ENCODE measurements at places on chromosomes 1 and 21.

GRCh38 chr1:214670098-214670497 is 67.1 kb downstream of the CENPF start:
- no peak for DNase-seq

GRCh38 chr1:64906447-64906846 is 59.9 kb downstream of the JAK1 start:
- no peak for DNase-seq

- peak; percentile 84 for DNase-seq
These were observed 4.2 kb downstream of the TFAP2E start for GRCh38 chr1:35577071-35577998.

GRCh38 chr1:18340158-18340764 is 140.5 kb upstream of the KLHDC7A start:
- DNase-seq, result no peak

DNA sequence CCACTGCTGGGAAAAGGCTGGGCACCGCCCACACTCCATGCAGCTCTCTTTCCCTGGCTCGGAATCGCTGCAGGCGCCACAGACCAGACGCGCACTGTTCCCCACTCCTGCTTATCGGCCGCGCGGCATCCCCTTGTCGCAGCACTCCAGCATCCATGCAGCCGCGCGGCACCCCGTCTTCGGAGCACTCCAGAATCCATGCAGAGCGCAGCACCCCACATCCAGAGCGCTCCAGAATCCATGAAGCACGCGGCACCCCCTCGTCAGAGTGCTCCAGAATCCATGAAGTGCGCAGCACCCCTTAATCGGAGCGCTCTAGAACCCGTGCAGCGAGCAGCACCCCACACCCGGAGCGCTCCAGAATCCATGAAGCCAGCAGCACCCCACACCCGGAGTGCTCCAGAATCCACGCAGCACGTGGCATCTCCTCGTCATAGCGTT is 9.5 kb downstream of the TFF3 start:
- DNase-seq, result no peak

- peak; percentile 68 for DNase-seq
These were observed 226.5 kb downstream of the SDCCAG8 start for GRCh38 chr1:243482141-243483022.

DNA sequence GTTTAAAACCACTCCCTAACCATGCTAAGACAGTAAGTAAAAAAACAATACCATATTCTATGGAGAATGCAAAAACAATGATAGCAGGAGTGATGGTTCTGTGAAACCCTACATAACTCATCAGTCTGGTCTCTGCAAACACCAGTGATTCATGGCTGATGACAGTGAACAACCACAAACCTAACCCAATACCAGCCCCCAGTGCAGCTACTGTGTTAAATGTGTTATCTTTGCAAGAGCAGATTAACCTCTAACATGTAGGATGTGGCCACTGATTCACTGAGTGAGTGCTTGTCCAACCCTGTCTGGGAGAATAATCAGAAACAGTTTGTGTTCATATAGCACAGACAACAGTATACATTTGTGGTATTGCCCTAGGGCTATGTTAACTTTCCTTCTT is 100.2 kb upstream of the COG2 start:
- DNase-seq, result no peak

DNA sequence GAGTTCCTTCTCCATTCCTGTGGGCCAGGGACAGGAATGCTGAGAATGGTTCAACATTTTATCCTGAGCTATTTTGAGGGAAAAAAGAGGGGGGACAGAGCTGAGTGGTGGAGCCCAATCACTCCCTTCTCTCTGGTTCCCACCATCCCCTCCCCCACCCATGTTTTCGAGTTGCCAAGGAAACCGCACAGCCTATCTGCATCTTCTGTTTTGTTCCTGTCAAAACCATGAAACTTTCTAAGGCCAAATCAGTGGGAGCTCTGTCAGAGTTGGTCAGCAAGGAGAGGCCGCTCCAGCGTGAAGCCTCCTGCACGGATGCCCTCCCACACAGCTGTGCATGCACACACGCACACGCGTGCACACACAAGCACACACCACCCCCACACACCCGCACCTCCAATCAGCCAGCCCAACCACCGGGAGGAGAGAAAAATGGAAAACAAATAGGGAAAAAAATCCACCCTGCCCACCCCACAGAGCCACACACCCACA is 54.5 kb upstream of the ATP2B4 start:
- peak; percentile 85 for DNase-seq

DNA sequence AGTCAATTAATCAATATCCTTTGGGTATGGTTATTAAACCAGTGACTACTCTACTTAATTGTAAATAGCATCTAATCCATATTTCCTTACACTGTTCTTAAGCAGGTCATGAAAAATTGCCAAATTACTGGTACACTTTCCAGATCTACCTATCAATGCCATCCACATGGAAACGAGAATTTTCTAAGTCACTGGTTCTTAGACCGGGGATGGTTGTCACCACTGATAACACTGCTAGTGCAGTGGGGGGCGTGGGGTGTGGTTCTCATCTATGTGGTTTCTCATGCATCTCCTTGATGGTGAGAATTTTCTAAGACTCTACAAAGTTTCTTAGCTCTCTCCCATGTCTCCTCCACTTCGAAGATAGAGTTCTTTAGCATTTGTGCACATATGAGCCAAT is 63.7 kb upstream of the COG2 start:
- DNase-seq, result no peak

DNA sequence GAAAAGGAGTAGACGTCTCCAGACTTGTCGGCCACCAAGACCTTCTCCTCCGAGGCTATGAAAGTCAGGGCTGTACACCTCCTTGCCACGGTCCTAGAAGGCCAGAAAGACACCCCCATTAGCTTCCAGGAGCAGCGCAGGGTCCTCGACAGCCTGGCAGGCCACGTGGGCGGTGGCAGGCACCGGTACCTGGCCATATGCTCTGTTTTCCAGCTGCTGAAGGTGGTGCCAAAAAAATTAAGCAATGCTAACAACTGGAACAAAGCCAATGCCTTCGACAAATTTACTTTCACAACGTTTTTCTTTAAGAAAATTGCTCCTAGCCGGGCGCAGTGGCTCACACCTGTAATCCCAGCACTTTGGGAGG is 15.9 kb downstream of the WDR4 start:
- DNase-seq, result no peak

- peak; percentile 95 for DNase-seq
These were observed 60.3 kb downstream of the STUM start for GRCh38 chr1:226608699-226609505.

DNA sequence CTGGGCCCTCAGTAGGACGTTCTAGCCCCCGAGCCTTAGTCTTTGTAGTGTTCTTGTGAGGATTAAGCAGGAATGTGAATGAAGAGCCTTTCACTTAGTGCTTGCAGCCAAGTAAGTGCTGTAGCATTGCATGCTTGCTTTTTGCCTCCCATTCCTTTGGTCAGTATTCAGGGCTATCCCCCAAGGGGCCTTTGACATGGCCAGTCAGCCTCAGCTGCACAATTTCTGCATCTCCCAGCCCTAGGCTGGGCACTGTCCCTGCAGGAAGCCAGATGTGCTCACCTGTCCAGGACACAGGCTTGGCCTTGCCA is 30.5 kb downstream of the SOX13 start:
- no peak for DNase-seq

DNA sequence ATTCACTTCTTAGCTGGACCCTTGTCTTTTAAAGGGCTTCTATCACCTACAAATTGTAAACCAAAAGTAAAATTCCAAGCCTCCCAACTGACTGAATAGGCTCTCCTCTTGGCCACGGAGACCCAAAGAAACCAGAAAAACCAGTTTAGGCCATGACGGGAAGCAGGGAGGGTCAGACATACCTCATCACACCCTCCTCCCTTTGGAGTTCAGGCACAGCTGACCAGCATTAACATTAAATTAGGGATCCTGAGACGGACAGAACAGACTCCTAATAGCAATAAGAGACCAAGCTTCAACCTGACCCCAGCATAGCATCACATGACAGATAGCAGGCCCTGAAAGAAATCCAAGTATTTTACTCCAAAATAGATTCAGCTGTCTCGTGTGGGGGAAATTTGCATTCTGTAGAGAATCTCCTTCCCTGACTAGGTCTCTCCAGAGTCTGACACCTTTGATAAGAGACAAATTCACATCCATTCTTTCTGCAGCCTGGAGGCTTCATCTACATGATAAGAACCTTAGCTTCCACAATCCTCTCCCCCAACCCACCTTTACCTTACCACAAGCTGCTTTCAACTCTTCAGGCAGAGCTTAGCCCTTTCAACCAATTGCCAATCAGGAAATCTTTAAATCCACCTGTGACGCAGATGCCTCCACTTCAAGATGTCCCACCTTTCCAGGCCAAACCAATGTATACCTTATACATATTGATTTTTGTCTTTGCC is 177.1 kb upstream of the RAB4A start:
- peak; percentile 64 for DNase-seq

- no peak for DNase-seq
These were observed 10.4 kb downstream of the TFF2 start for GRCh38 chr21:42340187-42341050.

DNA sequence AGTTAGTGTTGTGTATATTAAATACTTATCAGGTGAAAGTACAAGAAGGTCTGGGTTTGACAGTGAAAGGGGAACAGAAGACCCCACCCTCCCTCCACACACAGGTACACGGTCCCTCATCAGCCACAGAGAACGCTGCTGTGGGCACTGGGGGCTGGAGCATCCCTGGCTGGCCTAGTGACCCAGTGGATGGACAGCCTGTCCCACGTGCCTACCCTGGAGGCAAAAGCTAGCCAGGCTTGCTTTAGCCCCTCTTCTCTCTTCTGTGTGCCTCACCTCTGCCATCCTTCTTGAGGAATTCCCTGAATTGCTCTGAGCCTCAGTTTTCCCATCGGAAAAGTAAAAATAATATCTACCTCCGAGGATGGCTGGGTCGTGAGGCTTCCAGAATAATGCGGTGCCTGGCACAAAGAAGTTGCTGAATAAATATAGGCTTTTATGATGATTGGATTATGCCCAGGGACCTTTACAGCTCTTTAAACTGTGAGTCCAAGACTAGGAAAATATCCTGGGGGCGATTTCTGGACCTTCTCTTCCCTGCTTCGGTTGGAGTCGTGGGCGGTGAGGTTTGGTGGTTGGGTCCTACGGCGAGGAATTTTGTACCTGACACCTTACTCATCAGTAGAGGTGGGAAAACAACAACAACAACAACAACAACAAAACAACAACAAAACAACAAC is 918 bp downstream of the IFNLR1 start:
- no peak for DNase-seq

- DNase-seq, result no peak
These were observed 145.8 kb downstream of the PATJ start for GRCh38 chr1:61887931-61888564.

DNA sequence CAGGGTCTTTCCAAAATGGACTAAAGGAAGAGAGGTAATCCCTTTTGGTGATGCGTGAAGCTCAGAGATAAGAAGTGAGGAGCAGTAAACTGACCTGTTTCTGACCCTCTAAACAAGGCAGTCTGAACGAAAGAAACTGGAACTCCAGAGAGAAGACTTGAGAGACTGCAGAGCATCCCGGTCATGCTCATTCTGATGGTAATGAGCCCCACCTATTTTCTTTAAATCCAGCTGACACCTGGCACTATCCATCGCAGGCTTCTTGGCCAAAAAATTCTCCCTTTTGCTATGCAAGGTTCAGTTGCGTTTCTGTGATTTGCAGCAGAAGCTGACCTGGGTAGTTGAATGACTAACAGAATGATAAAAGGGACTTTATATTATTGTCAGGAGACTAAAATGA is 105.9 kb upstream of the KCNK2 start:
- DNase-seq, result peak; percentile 1
